ENCODE measurements at places on chromosomes 1 and 21.

- no peak for DNase-seq
Observed at GRCh38 chr1:93723733-93724270, 42.2 kb upstream of the BCAR3 start.

- no peak for DNase-seq
Observed at GRCh38 chr1:197838836-197839235, 63.6 kb upstream of the DENND1B start.

- no peak for DNase-seq
Observed at GRCh38 chr1:244962130-244962529, 97.8 kb upstream of the HNRNPU start.

- peak; percentile 54 for DNase-seq
Observed at GRCh38 chr1:54768093-54768492, 3.8 kb upstream of the PARS2 start.

DNA sequence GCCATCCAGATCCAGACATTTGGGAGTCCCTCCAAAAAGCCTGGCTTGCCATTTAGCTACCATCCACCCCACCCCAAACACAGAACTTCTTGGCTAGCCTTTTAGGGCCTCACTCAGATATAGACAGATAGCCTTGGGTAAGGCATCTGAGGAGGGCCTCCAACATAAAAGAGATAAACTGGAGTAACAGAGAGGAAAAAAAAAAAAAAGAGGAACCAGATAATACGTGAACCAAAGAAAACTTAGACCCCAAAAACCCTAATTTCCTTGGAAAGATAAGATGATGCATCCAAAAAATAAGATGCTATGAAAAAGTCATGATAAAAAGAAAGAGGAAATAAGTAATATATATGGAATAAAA, 19.8 kb upstream of the LSS start:
- no peak for DNase-seq

GRCh38 chr1:154940213-154940560, 3.7 kb upstream of the PMVK start:
- no peak for DNase-seq

GRCh38 chr1:183304440-183305107, 113.6 kb downstream of the NMNAT2 start:
- DNase-seq, result peak; percentile 54
